Right lung (tissue), 10 donors: ENCODE measurements at places on chromosomes 7 and 10. TPM values are rescaled to one million over a fixed set of nuclear protein-coding genes. Genes with fewer than 3 reads are reported as not detected.

DNA sequence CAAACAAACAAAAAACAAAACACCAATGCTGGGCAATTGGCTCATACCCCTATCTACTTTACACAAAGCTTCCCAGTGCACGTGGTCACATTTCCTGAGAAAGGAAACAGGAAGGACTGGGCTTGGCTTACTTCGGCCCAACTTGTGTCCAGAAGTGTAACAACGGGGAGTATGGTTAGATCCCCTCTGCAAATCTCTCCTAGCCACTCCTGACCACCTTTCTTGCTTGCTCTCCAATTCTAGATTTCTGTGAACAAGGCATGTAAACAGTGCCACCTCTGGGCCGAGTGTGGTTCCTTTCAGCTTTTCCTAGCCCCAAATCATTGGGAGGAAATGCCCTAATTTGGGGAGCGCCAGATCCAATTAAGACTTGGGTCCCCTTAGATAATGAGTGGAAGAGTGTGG is 21.0 kb upstream of the FRAT2 start:
- DNase-seq, result no peak

DNA sequence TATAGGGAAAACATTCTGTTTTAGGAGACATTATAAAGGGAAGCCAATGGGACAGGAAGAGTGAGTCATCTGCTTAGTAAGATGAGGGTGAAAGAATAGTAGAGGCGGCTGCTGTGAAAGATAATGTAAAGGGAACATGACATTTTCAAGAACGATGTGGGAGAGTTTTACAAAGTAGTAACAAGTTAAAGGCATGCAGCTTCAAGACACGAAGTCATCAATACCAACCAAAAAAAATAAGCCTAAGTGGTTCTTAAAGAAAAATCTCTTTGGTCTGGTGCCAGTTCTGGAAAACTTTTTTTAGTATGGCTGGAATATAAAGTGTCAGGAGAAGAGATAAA is 6.1 kb downstream of the GSTO1 start:
- DNase-seq, result no peak

- DNase-seq, result no peak
Observed at GRCh38 chr7:156993925-156994235, 16.6 kb downstream of the MNX1 start.

DNA sequence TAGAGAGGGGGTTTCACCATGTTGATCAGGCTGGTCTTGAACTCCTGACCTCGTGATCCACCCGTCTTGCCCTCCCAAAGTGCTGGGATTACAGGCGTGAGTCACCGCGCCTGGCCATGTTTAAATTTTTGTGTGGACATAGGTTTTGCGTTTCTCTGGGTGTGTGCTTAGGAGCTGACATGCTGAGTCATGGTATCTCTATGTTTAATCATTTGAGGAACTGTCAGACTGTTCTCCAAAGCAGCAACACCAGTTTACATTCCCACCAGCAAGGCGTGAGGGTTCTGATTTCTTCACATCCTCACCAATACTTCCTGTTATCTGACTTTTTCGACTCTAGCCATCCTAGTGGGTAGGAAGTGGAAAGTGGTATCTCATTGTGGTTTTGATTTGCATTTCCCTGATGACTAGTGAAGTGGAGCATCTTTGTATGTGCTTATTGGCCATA is 153.7 kb downstream of the DNAJB6 start:
- no peak for DNase-seq

DNA sequence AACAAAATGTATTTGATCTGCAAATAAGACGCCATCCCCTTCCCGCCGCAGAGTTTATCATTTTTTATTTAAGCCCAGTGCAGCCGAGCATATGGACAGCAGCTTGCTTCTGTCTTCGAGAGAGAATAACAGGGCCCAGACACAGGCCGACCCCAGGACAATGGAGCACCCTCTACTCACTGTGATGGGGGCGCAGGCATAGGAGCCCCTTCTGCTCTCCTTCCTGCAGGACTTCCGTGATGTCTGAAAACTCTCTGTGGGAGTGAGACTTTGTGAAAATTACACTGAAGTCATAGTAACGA is 134.8 kb downstream of the OAT start:
- DNase-seq, result no peak

ETV1 gene
- 80.5 TPM for polyA plus RNA-seq

SFTPA1 gene
- polyA plus RNA-seq, result 125 TPM

- no peak for DNase-seq
Observed at GRCh38 chr7:101075646-101076045, 9.6 kb upstream of the TRIM56 start.

DNA sequence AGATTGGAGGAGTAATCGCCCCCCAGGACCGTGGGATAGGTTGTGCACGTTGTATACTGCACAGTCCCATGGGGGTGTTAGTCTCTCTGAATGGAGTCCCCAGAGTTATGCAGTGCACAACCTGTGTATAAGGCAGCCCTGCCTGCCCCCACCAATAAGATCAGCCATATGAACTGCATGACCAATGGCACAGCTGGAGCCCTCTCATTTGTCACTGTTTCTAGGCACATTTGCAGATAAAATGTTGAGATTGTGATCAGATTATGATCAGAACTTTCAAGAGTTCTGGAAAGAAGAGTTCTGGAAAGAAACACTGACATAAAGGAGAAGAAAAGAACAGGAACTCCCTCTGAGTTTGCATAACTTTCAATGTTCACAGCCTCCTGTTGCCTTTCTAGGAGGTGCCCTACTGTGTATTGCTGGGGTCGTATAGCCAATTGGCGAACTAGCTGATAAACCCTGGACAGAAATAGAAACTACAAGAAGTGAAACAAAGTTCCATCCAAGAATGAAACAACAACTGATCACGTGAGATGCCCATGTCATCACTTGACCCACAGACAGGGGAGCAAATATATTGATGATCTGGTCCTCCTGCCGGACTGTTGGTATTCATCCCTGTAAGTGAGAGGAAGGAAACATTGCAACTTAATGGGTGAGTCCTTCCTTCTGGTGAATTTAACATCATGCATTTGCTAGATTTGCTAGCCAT is 49.6 kb upstream of the TOMM7 start:
- no peak for DNase-seq

RAPGEF5 gene
- polyA plus RNA-seq, result 71.6 TPM

TES gene
- polyA plus RNA-seq, result 53.1 TPM

DNA sequence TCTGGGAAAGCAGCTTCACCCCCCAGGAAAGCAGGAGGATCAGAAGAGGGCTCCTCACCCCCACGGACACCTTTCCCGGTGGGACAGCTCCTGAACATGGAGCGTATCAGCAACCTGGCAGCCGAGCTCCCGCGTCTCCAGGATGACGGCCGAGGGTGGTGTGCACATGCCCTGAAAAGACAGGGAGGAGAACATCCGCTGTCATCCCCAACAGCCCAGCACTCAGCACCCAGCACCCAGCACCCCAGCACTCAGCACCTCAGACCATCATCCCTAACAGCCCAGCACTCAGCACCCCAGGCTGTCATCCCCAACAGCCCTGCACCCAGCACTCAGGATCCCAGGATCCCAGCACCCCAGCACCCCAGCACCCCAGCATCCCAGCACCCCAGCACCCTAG is 3.9 kb upstream of the CFAP46 start:
- DNase-seq, result no peak

DNA sequence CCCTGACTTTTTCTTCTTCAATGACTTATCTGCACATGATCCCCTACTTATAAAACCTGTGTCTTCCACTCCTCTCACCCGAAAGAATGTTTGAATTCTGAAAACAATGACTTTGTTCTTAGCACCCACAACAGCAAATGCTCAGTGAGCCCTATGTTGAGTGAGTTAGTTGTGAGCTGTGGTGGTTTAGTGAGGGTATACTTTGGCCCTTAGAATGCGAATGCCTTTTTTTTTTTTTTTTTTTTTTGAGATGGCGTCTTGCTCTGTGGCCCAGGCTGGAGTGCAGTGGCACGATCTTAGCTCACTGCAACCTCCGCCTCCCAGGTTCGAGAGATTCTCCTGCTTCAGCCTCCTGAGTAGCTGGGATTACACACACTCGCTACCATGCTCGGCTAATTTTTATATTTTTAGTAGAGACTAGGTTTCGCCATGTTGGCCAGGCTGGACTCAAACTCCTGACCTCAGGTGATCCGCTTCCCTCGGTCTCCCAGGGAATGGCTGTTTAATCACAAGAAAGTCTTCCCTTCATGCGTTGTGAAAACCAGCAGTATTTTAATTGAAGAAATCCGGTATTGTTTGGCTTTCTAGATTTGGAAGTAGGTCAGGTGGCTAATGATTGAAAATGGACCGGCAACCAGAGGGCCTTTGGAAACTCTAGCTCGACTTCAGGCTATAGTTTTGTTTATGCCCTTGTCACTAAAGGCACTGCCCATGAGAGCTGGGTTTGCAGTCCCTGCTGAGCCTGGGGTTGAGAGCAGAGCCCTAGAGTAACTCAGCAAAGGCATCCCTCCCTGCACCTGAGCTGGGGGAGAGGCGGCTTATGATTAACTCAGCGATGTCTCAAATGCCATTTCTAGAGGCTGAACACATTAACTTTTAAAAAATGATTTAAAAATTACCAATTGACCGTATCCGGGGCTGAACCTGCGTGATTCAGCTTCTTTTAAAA is 41.3 kb downstream of the CUX1 start:
- DNase-seq, result no peak

- no peak for DNase-seq
Observed at GRCh38 chr7:27235387-27236311, 7.0 kb upstream of the EVX1 start.

DNA sequence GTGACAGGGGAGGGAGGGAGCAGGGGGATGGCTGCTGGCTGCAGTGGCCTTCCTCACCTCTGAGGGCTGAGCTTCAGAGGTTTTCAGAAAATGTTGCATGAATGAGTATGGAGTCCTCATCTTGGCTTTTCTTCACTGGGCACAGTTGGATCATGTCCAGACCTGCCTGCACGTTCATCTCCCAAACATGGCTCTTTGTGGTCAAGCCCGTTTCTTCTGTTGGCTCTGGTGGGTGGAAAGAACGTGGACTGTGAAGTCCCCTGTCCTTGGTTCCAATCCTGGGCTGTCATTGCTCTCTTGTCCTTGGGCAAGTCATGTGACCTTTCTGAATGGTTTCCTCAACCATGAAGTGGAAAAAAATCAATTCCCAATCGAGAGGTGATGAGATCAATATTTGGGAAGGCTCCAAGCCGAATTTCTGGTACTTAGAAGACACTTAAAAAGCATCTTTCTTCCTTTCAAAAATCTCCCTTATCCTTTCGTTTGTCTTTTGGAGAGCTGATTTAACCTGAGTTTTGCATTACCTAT is 34.5 kb downstream of the TSPAN14 start:
- no peak for DNase-seq

PTPN20 gene
- polyA plus RNA-seq, result 4.2 TPM

GRCh38 chr10:21158301-21158700 is 261.2 kb upstream of the NEBL start:
- DNase-seq, result no peak

FGFBP3 gene
- 4.1 TPM for polyA plus RNA-seq

DNA sequence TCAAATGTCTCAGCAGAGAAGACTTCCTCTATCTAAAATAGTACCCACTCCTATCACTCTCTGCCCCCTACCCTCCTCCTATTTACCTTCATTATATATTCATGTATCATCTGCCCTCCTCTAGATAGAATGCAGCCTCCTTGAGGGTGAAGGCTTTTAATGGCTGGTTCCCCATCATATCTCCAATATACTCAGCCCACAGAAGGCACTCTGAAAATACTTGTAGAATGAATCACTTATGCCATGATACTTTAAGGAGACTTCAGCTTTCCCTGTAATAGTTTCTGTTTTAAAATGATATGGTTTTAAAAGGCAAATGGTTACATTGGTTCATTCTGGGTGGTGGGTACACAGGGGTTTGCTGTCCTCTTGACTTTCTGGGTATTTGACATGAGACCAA is 25.3 kb downstream of the GFRA1 start:
- DNase-seq, result no peak

DNA sequence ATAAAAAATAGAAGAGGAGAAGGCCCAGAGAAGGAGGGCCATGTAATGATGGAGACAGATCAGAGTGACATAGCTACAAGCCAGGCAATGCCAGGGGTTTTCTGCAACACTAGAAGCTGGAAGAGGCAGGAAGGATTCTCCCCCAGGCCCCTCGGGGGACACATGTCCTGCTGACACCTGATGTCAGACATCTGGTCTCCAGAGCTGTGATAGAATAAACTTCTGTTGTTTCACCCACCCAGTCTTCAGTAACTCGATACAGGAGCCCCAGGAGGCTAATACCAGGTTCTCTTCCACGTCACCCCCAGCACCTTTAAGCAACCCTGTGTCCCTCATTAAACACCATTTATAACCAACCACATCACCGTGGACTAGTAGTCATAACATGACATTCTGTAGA is 94.9 kb downstream of the TMEM130 start:
- no peak for DNase-seq
